ENCODE measurements at places on chromosomes 12 and 14. TPM values are rescaled to one million over a fixed set of nuclear protein-coding genes. Genes with fewer than 3 reads are reported as not detected.
A peak's percentile ranks its signal among the peaks of the same experiment; 100 is the strongest.

Gene SELPLG
- total RNA-seq = 2.2 TPM

Gene CISTR
- not detected for total RNA-seq

Gene FBXO33
- total RNA-seq = 11.5 TPM

Gene MAP3K9
- 6.7 TPM for total RNA-seq

Gene CD163
- total RNA-seq = 8.8 TPM

- no peak for DNase-seq
Observed at GRCh38 chr12:106046301-106046846, 92.4 kb downstream of the NUAK1 start.

- no peak for DNase-seq
Observed at GRCh38 chr12:104604995-104605675, 148.4 kb downstream of the CHST11 start.

GRCh38 chr12:112347581-112347982, 34.6 kb downstream of the HECTD4 start:
- peak; percentile 37 for DNase-seq

GRCh38 chr14:58907803-58908202, 270.0 kb downstream of the DACT1 start:
- DNase-seq = no peak

GRCh38 chr14:23115918-23116317, 3.1 kb downstream of the CEBPE start:
- no peak for DNase-seq

GRCh38 chr12:128818065-128819022, 5.4 kb downstream of the SLC15A4 start:
- DNase-seq = no peak
